Fibroblast of lung (primary cell): ENCODE measurements at places on chromosomes 12 and 14.
A peak's percentile ranks its signal among the peaks of the same experiment; 100 is the strongest.

DNA sequence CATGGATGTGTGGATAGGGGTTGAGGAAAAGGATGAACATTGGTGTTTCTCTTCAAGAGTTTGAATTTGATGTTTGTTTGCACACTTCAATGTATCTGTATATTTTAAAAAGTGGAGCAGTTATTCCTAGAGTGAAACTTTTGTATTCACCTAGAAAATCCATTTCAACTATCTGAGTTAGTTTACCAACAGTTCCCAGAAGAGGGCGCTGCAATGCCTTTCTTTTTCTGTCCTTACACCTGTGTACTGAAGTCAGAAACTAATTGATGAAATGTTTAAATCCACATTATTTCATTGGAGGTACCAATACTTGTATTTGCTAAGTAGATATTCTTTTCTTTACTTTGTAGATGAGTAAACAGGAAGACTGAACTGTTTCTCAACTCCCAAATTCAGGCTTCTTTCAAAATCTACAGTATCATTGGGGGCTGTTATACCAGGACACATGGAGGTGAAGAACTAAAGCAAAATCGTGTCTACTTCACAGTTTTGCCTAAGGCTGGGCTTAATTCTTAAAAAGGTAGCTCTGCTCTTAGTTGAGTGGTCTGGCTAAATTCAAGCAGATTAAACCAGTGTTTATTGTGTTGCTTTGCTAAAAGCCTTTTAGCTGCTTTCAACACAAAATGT, 26.6 kb upstream of the KLRB1 start:
- no peak overlapping the region for H3K4me3 ChIP-seq
- H3K36me3 ChIP-seq: no peaks in the 10 kb centered on the region
- H3K27me3 ChIP-seq: no peaks in the 10 kb centered on the region

GRCh38 chr14:88598097-88598675, 35.3 kb downstream of the ZC3H14 start:
- H3K27ac ChIP-seq: no peak overlapping the region
- H3K27me3 ChIP-seq: no peaks in the 10 kb centered on the region
- H3K4me3 ChIP-seq: no peak overlapping the region
- peaks cover 11% of the 10 kb centered on the region for H3K36me3 ChIP-seq

DNA sequence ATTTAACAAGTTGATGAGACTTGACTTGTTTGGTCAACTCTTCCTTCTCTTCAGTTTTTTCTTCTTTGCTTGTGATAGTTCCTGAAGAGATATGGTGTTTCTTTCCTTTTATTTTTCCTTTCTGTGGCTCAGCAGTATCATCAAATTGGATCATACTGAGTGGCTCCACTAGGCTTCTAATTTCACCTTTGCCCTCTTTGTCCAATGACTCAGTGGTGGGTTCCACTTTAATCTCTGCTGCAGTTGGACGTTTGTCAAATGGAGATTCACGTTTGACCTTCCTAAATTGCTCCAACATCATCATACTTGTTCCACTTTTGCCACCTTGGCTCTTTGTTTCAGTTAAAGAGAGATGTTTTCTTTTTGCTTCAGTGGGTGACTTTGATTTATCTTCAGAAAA, 41.5 kb downstream of the FAM186A start:
- no peaks in the 10 kb centered on the region for H3K36me3 ChIP-seq
- DNase-seq: no peak
- H3K27me3 ChIP-seq: no peaks in the 10 kb centered on the region
- no peaks in the 10 kb centered on the region for H3K4me1 ChIP-seq

- H3K27me3 ChIP-seq: no peaks in the 10 kb centered on the region
- H3K4me1 ChIP-seq: peaks cover 9% of the 10 kb centered on the region
- peak overlapping the region; percentile 81 for H3K4me3 ChIP-seq
These were observed 1.9 kb downstream of the CLIP1 start for GRCh38 chr12:122420471-122421162.

DNA sequence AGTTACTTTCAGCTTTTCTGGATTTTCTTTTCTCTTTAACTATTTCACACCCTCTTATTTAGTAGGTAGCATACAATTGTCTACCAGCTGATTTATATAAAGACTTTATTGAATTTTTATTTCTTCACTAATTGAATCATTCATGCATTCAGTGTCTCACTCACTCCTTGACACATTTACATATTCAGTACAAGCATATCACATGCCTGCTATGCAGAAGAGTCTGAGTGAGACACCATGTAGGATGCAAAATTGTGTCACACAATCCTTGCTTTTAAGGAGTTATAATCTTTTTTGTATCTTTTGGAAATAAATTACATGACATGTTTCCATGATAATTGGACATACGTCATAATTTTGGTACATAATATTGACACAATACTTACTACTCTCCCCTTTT, 83.0 kb downstream of the AKAP6 start:
- no peak for DNase-seq
- H3K4me3 ChIP-seq: no peak overlapping the region
- no peak overlapping the region for H3K27ac ChIP-seq
- H3K4me1 ChIP-seq: no peaks in the 10 kb centered on the region
- H3K27me3 ChIP-seq: no peaks in the 10 kb centered on the region

DNA sequence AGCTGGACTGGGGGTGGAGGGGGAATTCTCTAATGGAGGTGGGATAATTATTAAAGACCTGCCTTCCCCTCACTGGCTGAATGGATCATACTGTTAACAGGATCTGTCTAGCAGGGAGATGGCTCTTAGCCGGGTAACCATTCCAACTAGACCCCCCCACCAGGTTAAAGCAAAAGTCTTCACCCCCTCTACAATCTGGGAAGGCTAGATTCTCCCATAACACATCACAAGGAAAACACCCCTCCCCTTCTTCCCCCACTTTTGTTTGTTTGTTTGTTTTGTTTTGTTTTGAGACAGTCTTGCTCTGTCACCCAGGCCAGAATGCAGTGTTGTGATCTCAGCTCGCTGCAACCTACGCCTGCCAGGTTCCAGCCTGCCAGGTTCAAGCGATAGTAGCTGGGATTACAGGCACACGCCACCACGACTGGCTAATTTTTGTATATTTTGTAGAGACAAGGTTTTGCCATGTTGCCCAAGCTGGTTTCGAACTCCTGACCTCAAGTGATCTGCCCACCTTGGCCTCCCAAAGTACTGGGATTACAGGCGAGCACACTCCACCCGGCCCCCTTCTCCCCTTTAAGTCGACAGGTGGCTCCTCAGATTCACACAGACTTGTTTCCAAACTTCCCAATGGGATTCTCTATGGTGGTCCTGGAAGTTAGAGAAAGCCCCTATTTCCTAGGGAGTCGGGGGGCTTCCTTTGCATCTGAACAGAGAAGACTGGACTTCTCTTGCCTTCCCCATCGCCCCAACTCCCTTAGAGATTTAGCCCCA, 3.5 kb upstream of the BAZ2A start:
- no peaks in the 10 kb centered on the region for H3K27me3 ChIP-seq
- H3K36me3 ChIP-seq: peaks cover 6% of the 10 kb centered on the region
- peak overlapping the region; percentile 77 for H3K4me3 ChIP-seq

DNA sequence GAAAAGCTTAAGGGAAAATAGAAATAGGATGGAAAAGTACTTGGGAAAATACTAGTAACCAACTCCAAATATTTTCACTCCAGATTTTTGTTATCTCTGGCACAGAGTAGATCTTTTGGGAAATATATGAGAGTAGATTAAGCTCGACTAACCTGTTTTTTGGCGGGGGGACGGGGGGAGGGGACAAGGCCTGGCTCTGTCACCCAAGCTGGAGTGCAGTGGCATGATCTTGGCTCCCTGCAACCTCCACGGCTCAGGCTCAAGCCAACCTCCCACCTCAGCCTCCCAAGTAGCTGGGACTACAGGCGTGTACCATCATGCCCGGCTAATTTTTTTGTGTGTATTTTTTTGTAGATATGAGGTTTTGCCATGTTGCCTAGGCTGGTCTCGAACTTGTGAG, 4.8 kb downstream of the DHRS7 start:
- no peak for DNase-seq
- H3K4me3 ChIP-seq: no peak overlapping the region
- H3K27me3 ChIP-seq: no peaks in the 10 kb centered on the region
- peaks cover 2% of the 10 kb centered on the region for H3K4me1 ChIP-seq

- H3K27me3 ChIP-seq: no peaks in the 10 kb centered on the region
- no peak overlapping the region for H3K27ac ChIP-seq
- H3K4me1 ChIP-seq: no peaks in the 10 kb centered on the region
- no peak overlapping the region for H3K4me3 ChIP-seq
- H3K36me3 ChIP-seq: no peaks in the 10 kb centered on the region
- no peak for DNase-seq
These were observed 167.4 kb downstream of the C12orf50 start for GRCh38 chr12:87861791-87862190.

DNA sequence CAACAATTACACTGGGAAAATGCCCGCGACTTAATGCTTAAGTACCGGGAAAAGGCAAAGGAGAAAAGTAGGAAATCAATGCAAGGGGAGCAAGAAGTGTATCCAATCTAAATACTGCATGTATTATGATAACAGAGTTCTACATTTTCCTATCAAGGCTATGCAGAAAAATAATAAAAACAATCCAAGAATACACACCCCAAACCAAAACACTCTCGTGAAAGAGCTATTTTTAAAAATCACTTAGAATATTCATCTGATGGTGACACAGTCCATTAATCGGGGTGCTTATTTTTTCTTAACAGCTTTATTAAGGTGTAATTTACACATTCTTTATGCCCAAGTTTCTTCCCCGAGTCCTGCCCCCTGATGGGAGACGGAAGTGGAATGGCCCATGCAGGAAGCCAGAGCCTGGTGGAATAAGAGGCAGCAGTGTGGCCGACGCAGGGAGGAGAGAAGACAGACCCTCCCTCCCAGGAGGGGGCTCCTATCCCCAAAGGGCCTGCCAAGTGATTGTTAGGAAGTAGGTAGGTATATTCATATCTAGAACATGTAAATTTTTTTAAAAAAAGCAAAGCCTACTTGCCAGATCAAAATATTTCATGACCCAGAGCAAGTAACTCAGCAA, 174.3 kb downstream of the FOXN3 start:
- H3K4me3 ChIP-seq: no peak overlapping the region
- no peak overlapping the region for H3K27ac ChIP-seq
- no peaks in the 10 kb centered on the region for H3K4me1 ChIP-seq
- no peaks in the 10 kb centered on the region for H3K36me3 ChIP-seq
- no peaks in the 10 kb centered on the region for H3K27me3 ChIP-seq

- H3K4me3 ChIP-seq: no peak overlapping the region
- H3K27ac ChIP-seq: no peak overlapping the region
- H3K36me3 ChIP-seq: peaks cover 5% of the 10 kb centered on the region
- H3K4me1 ChIP-seq: peaks cover 2% of the 10 kb centered on the region
- H3K27me3 ChIP-seq: no peaks in the 10 kb centered on the region
These were observed 34.3 kb upstream of the TEX22 start for GRCh38 chr14:105363847-105364708.

DNA sequence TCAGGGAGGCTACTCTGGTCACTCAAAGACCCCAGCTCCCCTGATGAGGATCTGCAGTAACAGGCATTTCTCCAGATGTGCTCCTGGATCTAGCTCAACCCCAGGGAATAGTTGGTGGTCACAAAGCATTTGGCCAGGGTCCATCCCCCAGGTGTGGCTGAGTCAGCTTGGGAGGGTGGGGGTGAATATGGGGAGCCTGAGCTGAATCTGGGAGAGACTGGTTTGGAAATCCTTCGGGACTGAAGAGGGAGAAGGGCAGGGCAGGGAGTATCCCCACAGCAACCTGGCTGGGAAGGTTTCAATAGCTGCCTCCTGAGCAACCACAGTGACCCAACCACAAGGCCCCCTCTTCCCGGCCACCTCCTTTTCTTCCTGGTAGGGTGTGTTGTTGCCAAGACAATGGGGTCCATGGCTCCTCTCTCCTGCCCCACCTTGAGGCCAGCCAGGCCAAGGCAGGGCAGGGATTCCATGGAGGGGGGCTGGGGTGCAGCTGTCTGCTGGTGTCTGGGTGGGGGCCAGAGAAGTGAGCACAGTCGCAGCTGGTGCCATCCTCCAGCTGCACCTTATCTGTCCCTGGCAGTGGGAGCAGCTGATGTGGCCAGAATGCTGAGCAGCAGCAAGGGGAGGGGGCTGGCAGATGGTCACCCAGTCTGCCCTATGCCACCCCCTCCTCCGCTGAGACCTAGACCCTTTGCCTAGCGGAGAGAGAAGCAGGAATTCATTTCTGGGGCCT, 5.5 kb downstream of the ASIC1 start:
- no peaks in the 10 kb centered on the region for H3K27me3 ChIP-seq
- no peak overlapping the region for H3K4me3 ChIP-seq
- H3K27ac ChIP-seq: no peak overlapping the region
- H3K4me1 ChIP-seq: peaks cover 3% of the 10 kb centered on the region
- no peaks in the 10 kb centered on the region for H3K36me3 ChIP-seq

DNA sequence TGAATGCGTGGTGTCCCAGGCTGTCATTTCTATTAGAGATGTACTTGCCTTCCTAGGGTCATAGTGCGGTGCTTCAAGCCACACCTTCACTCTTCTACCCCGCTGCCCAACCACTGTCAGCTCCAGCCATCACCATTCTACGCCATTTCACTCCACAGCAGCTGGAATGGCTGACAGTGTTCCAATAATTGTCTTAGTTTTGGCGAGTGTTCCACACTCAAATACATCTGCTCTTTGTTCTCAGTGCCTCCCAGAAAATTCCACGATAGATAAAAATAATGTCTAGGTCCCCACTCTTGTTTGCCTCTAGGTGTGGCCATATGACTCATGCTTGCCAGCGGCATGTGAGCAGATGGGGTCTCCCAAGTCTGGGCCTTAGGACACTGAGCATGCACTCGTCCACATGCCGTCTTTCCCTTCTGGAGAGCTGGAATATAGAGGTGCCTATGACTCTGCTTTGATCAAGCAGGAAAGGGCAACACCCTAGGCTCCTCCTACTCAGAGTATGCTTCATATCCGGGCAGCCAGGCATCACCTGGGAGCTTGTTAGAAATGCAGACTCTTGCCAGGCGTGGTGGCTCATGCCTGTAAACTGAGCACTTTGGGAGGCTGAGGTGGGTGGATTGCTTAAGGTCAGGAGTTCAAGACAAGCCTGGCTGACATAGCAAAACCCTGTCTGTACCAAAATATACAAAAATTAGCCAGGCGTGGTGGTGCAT, 163.0 kb downstream of the BRMS1L start:
- no peak overlapping the region for H3K27ac ChIP-seq
- DNase-seq: no peak
- no peaks in the 10 kb centered on the region for H3K36me3 ChIP-seq
- no peak overlapping the region for H3K4me3 ChIP-seq
- H3K27me3 ChIP-seq: no peaks in the 10 kb centered on the region

GRCh38 chr14:50452979-50453705, 56.5 kb upstream of the CDKL1 start:
- peak; percentile 90 for DNase-seq
- H3K4me1 ChIP-seq: peaks cover 8% of the 10 kb centered on the region
- peak overlapping the region; percentile 73 for H3K27ac ChIP-seq
- H3K27me3 ChIP-seq: no peaks in the 10 kb centered on the region
- H3K4me3 ChIP-seq: no peak overlapping the region
